HL-60 (cell line): ENCODE measurements at places on chromosomes 4 and X.

GRCh38 chr4:184681916-184682315 lies 32.4 kb downstream of the PRIMPOL start:
- DNase-seq = no peak

GRCh38 chr4:177001271-177002175 lies 208.8 kb upstream of the VEGFC start:
- no peak for DNase-seq

DNA sequence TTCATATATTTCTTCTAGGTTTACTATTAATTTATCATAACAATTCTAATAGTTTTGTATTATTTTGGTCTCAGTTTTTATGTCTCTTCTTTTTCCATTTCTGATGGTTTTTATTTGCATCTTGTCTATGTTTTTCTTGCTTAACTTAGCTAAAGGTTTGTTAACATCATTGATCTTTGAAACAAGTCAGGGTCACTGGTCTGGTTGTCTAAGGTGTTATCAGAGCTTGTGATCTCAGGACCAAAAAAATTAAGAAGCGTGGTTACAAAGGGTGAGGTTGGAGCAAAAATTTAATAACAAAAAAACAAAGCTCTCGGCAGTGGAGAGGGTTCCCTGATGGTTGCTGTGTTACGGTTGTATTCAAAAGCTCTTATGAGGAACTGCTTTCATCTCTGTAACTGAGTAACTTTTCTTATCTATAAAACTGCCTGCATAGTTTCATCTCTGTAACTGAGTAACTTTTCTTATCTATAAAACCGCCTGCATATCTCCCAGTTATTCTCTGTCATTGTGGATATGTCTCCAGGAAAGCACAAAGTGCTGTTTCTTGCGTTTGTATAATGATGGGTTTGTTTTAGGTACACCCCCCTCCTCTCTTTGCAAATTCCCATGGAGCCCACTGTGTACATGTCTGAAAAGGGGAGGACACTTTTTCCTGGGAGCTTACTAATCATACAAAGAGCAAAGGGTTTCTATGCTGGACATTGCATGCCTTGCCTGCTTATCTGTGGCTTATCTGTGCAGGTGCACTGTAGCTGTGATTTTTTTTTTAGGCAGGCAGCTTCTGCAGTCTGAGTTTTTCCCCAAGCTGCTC lies 62.4 kb upstream of the UGT2B15 start:
- DNase-seq = no peak

DNA sequence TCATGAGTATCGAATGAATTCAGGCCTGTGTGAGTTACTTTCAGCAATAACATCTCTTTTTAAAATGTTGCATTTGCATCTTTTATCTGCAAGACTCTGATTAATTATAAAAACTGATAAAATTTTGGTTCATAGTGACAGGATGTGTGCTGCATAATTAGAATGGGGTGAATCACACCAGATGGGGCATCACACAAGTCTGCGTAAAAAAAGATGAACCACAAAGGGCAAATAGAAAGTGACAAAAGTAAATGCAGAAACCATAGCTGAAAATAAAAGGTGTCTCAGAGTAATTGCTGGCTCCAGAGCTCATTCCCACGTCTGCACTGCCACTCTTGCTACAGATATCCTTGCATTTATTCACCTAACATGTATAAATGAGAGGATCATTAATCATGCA lies 131.1 kb downstream of the HS3ST1 start:
- no peak for DNase-seq

GRCh38 chrX:13256603-13257002 lies 63.2 kb downstream of the ATXN3L start:
- DNase-seq = no peak

GRCh38 chr4:105990933-105991332 lies 95.7 kb downstream of the NPNT start:
- DNase-seq = no peak

- no peak for DNase-seq
Measured at GRCh38 chrX:104863466-104863865, 297.5 kb downstream of the IL1RAPL2 start.

GRCh38 chr4:47669946-47670345 lies 167.9 kb downstream of the CORIN start:
- DNase-seq = no peak

- DNase-seq = no peak
Measured at GRCh38 chr4:174358829-174359228, 75.1 kb downstream of the CEP44 start.

- no peak for DNase-seq
Measured at GRCh38 chr4:183304067-183304466, 16.0 kb downstream of the CLDN22 start.

DNA sequence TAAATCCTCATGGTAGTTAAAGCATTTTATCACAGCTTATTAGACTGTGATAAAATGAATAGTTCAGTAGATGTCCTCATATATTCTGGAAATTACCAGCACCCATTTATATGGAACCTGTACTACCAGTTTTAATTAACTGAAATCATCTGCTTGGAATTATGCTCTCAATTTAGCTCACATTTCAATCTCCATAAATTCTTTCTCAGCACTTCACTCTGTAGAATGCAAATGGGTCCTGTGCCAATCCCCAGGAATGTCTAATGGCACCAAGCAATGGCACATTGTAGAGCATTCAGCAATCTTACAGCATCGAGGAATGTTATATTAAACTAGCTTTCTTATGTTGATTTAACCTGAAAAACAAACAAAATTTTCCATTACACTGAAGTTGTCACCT lies 355.1 kb downstream of the PDHA2 start:
- DNase-seq = no peak

DNA sequence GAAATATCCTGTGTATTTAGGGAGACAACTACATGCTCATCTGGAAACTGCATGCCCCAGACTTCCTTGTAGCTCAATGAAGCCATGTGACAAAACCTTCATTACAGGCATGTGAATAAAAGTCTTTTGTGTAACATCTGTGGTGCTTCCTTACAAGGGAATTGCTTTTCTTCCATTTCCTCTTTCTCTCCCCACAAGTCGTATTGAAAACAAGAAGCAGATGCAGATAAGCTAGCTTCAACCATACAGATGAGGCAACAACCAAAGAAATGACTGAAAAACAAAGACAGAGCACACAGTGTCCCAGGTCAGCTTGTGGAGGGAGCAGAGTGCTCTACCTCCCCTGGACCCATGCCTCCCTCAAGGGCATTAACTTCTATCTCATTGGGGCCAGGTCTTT lies 115.8 kb upstream of the INPP4B start:
- peak; percentile 63 for DNase-seq

DNA sequence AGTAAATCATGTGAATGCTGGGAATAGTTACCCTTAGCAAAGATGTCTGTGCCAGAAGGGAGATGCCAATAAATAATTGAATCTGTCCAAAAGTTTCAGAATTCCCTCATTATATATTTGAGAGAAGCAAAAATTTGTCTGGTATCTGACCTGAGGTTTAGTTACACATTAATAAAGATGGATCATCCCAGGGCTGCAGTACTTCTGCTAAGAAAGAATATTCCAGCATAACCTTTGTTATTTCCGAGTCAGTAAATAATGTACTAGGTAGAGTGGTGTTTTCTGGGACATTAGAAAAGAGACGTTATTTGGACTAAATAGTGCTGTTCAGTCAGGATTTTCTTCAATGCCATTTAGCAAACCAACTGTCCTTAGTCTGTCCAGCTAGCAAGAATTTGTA lies 26.4 kb downstream of the ADD1 start:
- no peak for DNase-seq

- DNase-seq = no peak
Measured at GRCh38 chrX:71638409-71638808, 20.1 kb upstream of the CXCR3 start.

GRCh38 chr4:170423137-170423536 lies 333.4 kb upstream of the AADAT start:
- no peak for DNase-seq

- DNase-seq = no peak
Measured at GRCh38 chr4:179817317-179817716, 2375.1 kb upstream of the AGA start.

DNA sequence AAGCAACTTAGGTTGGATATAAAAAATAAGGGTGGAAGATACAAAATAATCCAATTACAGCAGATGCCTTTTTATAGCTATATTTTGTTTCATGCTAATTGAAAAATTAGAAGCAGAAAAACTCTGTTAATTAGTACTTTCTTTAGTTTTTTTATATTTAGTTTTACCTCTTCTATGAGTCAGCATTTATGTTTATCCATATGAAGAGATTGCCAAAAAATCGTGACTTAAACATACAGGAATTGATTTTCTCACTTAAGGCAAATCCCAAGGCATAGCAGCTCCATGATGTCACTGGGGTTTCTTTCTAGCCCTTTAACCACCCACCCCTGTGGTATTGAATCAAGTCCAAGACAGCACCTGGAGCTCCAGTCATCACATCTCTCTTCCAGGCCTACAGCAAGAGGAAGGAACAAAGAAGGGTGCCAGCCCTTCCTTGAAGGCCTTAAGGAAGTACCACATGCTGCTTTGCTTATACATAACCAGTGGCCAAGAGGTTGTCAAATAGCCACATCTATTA lies 365.8 kb upstream of the TENM3 start:
- no peak for DNase-seq

DNA sequence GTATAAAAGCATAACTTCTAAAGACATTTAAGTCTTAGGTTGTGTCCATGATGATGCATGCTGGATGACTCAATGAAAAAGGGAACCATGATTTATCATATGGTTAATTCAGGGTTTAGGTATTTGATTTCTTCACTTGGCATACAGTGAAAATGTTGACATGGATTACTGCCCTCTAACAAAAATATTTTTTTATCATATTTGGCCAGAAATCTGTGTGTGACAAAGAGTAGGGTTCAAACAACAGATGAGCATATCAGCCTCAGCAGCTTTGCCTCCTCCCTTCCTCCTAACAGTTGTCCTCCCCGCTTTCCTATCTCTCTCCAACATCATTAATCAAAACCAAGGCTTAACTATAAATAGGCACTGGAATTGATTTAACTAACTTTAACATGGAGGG lies 46.3 kb downstream of the ARHGAP6 start:
- no peak for DNase-seq

DNA sequence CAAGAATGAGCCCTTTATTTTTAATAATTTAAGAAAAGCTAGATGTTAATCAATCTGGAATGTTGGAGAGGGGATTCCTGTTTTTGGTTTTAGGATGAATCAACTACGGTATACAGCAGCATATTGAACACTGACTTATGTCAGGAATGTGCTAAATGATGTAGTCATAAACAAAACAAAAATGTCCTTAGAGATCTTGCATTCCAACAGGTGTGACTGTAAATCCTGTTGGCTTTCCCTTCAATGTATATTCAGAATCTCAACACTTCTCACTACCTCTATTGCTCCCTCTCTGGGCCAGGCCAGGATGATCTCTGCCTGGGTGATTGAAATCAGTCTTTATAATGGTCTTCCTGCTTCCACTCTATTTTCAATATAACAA lies 37.8 kb upstream of the BDH2 start:
- no peak for DNase-seq

- DNase-seq = no peak
Measured at GRCh38 chr4:152380185-152380584, 155.7 kb downstream of the FBXW7 start.

- DNase-seq = no peak
Measured at GRCh38 chrX:107712231-107713202, 63.1 kb downstream of the TSC22D3 start.

DNA sequence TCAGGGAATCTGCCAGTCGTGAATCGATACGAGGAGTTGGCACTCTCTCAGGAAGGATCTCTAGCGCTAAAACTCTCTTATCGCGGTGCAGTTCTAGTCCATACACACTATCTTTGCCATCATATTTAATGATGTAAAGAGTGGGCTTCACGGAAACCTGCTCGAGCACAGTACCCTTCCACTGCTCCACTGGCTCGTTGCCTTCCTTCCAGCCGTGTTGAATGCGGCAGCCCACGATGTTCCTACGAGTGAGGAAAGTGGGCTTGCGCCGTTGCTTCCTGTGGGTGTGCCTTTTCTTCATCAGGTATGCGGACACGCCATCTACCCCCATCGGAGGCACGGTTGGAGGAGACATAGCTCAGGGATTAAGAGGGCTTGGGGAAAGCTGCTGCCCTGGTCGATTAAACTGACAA lies 661 bp downstream of the SPIN4 start:
- peak; percentile 11 for DNase-seq

GRCh38 chrX:118108304-118108703 lies 8.3 kb downstream of the KLHL13 start:
- DNase-seq = no peak

GRCh38 chr4:40178672-40179071 lies 18.2 kb upstream of the RHOH start:
- DNase-seq = no peak

- DNase-seq = no peak
Measured at GRCh38 chr4:24995346-24995919, 35.3 kb downstream of the LGI2 start.

DNA sequence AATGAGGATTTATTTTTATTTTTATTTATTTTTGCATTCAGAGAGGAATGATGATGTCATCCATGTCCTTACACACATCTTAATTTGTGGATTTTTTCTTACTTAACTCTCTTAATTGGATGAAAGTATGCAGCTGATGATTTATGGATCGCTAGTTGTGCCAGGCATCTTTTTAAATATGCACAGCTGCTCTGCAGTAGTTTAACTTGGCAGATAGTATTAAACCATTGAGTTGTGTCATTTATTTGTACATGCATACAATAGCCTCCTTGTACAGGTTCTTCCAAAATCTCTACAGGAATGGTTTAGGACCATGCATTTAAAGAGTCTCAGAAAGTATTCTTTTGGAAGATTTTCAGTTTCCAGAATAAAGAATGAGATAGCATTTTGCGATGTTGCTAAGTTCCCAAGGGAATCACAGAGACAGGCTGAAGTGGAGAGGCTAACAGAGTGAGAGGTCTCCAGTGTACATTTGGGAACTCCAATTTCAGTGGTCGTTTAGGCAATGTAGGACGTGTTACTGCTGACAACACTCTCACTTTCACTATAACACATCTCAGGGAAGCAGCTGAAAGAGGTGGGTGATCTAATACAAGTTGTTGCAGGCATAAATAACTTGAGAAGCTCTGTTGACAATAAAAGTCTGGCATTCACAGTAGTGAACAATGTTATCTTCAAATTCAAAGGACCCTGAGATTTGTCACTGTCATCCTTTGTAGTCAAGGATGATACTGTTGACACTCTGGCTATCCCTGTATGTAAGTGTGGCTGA lies 49.9 kb upstream of the SCRG1 start:
- DNase-seq = no peak

- no peak for DNase-seq
Measured at GRCh38 chr4:153513596-153513995, 47.4 kb downstream of the TMEM131L start.

DNA sequence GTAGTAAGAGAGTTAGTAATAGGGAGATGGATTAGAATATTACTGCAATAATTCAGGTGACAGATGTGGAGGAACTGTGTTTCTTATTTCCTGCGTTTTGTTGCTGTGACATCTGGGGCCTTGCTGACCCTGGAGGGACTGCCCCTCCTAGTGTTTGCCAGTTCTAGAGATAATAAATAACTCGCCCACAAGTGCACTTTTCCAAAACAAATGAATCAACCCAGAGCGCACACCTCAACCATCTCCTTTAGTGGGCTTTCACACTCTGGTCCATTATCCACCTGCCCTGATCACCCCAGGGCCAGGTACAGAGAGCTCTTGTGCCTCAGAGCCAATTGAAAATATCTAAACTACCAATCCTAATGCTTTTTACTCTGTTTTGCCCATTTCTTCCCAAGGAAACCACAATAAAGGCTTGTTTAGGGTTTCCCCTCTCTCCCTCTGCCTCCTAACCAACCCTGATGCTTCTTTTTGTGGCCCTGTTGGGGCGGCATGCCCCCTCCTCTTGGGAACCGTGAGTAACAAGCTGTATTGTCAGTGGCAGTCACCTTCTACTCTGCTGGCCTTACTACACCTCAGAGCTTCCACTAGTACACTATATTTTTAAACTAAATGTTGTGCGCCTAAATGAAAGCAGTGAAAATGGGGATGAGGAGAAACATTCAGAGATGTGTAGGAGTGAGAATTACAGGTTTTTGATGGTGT lies 270.5 kb downstream of the TENM3 start:
- no peak for DNase-seq
